Muscle of back (tissue), 13 donors: ENCODE measurements at places on chromosomes 3 and 15.

DNA sequence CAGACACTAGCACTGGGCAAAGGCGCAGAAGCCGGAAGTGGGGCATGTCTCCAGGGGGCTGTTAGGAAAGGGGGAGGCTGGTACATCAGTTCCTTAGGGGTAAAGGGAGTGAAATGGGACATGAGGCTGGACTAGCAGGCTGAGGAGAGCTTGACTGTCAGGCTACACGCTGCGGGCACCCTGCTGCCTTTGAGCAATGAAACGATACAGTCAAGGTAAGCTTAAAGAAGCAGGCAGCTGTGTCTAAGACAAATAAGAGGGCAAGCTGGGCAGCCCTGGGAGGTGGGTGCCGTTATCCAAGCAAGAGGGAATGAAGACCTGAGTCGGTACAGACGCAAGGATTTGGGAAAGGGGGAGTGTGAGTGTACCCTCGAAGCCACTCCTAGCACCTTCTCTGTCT, 51.0 kb upstream of the DCLK3 start:
- DNase-seq, result no peak

GRCh38 chr15:47846876-47847275, 129.6 kb downstream of the SEMA6D start:
- peak; percentile 30 for DNase-seq

DNA sequence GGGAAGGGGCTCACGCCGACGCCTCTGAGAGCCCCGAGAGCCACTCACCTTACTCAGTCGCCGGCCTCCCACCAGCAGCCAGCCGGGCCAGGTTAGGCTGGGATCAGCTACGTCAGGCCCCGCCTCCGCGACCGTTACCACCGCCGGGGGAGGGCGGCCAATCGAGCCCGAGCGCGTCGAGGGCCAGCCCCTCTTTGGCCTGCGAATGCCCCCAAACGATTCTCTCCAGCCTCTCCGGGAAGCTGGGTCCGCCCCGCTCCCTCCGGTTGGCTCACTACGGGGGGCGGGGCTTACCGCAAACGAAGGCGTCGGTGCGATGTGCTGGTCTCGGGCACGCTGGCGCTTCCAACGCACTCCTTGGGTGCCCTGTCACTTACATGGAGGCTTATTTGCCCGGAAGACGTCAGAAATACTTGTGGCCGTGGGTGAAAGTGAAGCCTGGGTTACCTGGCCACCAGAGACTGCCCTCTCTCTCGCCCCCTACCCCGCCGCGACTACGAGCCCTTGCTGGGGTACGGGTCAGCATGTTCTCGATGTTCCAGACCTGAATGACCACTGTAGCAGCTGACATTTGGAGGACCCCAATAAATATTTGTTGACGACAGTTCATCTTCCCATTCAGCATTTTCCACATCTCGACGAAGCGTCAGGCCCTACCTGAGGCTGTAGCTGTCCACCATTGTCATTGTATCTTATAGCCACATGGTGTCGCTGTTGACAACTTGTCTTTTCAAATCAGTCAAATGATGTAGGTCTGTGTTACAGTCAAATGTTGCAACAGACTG, at the start of gene CEP70:
TSS of gene CEP70 (minus strand) at position 111 of the 785 bp plus-strand sequence. CDS start 21,333 bp downstream, outside the sequence.
- peak; percentile 97 for DNase-seq

DNA sequence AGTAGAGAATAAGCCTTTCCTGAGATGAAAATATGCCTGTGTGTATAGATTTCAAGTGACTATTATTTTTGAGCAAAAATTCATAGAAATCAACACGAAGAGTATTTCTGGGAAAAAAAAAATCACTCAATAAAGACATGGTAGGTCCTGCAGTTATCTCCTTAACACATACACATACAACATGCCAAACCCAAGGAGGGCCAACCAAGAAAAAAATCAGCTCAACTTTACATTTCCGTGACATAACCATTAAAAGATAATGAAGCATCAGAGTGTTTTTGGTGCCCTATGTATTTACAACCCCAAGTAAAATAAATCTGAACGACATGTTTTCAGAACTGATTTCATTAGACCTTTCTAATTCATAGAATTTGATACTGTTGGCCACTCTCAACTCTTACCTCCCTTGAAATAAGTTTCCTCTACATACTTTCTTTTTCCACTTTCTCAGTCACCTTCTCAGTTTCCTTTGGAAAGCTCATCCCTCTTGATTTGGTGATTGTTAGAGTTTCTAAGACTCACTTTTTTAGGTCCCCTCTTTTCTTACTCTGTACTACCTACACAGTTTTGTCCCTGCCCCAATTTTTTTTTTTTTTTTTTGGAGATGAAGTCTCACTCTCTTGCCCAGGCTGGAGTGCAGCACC, 162.3 kb downstream of the TBL1XR1 start:
- DNase-seq, result no peak

DNA sequence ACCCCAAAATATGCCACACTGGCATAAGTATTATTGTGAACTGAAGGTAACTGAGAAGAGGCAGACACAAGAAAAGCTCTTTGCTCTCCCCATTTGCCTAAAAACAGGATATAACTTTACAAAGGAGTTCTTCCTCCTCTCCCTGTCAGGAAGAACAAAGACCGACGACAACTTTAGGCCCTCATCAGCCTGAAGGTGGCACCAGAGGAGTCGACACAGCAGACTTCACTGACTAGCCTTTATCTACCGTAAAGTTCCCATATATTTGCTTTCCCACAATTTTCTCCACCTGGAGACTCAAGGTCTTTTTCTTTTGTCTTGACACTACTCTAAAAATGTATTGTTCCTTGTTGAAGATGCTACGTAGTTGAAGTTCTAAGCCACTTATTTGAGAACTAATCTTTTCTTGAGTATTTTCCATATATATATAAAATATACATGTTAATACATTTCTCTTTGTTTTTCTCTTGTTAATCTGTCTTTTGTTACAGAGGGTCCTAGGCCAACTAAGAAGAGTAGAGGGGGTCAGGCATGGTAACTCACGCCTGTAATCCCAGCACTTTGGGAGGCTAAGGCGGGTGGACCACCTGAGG, 16.2 kb upstream of the XIRP1 start:
- DNase-seq, result no peak

DNA sequence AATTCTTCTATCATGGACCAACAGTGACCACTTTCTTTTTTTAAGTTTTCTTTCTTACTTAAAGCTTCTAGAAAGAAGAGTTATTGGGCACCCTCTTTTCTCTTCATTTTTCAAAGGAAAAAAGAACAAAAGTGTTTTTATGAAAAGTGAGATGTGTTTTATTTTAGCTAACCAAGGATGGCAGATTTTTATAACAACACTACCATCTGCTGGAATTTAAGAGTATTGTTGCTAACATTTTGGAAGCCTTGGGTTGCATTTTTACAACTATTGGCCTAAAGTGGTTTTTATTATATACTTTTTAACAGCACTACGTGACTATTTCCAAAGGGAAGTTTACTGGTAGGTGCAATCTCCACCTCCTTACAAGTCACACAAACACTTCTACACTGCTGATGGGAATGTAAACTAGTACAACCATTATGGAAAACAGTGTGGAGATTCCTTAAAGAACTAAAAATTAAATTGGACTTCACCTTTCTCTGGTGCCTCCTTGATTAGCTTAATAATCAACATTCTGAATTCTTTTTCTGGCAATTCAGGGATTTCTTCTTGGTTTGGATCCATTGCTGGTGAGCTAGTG, 237.7 kb upstream of the AGTR1 start:
- DNase-seq, result no peak

DNA sequence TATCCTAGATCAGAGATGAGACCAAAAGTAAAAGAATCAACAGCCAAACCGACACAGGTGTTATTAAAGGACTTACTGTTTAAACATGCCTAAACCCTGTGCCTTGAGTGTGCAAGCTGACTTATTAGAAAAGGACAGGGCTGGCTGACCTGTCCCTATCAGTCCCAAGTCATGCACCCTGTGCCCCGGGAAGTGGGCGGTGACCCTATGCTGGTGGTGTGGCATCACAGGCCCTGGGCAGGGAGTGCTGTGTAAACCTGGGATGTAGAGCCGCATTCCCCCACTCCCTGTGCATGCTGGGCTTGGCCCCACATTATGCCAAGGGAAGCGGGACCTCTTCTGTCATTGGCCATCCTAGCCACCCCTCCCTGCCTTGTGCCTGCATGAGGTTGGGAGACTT, 10.6 kb downstream of the DNAJA4 start:
- DNase-seq, result no peak

- no peak for DNase-seq
Measured at GRCh38 chr15:63489352-63489751, 15.0 kb upstream of the USP3 start.

DNA sequence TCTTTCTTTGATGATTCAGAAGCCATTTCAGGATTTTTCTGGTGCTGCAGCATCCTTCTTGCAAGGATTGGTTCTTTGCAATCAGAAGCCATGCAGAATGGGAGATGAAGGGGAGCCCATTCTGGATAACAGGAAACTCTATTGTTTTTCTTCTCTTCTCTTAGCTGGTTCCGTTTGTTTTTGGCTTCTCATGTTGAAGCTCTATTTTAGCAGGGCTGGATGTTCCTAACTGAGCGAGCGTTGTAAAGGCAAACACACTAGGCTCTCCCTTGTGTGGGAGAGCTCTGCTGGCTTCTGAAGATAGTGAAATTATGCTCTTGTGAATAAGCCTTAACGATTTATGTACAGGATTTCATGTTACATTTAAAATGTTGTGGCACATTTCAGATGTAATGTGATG, 8.3 kb downstream of the CACNA1D start:
- DNase-seq, result no peak

DNA sequence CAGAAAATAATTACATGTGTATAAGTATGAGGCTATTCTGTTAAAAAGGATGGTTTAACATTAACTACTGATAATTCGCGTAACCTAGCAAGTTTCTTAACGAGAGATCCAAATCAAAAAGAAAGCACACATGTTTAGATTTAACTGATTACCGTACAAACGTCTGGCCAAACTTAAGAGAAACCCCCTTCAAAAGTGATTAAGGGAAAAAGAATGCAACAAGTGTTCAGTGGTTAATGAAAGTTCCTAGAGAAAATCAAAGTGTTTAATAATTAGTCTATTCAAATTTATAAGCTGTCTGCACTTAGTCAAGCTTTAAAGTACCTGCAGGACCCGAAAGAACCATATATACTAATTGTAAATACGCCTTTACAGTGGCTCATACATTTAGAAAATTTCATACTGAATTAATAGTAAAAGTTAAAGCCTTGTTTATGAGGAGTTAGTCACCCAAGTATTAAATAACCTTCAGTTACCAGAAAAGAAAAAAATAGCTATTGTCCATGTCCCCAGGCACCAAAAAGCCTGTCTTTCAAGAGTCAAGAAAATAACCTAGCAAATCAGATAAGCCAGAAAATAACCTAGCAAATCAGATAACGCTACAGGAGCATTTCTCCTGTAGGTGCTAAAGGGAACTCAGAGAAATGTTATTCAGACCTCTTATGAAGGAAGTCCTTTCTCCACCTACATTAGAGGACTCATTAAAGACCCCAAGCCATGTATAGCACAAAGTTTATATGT, 34.6 kb downstream of the ZNF589 start:
- DNase-seq, result no peak

DNA sequence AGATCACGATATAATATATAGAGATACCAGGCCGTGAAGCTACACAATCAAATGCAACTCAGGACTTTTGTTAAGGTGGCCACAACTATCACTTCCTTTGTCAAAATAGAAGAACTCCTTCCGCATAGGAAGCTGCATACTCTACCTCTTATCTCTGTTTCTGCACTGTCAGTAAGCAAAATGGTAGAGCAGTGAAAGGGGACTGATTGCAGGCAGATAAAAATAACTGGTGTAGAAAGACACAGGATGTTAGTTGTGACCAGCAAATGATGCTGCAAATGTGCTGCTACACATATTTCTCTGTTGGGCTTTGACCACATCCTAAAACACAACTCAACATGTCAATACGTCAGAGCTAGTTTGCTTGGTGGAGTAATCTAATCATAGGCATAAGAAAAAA, 16.3 kb upstream of the TRAT1 start:
- DNase-seq, result no peak

GRCh38 chr15:68367226-68367625, 64.7 kb downstream of the ITGA11 start:
- no peak for DNase-seq

- no peak for DNase-seq
Measured at GRCh38 chr15:92847841-92848240, 52.3 kb upstream of the CHD2 start.

DNA sequence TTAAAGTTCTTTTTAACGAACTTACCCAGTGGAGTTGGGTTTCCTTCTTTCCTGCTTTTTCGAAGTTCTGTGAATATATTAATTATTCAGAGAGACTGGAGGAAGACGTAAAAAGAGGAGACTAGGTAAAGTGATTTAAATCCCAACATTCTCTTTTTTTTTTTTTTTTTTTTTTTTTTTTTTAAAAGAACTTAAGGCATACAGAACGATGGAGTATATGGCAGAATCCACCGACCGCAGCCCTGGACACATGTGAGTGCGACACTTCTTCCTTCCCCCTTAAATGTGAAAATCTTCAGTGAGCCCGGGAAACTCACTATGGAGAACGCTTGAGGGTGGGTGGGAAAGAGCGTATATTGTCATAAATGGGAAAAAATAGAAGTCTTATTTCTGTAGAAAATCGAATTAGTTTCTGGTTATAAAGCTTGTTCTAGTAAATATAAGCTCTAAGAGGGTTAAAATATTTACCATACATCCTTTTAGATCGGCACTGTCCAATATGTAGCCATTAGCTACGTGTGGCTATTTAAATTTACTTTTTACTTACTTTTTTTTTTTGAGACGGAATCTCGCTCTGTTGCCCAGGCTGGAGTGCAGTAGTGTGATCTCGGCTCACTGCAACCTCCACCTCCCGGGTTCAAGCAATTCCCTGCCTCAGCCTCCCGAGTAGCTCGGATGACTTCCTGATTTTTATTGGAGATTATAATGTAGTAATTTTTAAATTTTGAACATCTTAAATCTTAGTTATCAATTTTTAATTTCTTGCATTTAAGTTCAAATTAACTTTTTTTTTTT, 892 bp downstream of the NMD3 start:
- DNase-seq, result peak; percentile 76

- no peak for DNase-seq
Measured at GRCh38 chr3:24019585-24019984, 74.5 kb downstream of the NR1D2 start.

DNA sequence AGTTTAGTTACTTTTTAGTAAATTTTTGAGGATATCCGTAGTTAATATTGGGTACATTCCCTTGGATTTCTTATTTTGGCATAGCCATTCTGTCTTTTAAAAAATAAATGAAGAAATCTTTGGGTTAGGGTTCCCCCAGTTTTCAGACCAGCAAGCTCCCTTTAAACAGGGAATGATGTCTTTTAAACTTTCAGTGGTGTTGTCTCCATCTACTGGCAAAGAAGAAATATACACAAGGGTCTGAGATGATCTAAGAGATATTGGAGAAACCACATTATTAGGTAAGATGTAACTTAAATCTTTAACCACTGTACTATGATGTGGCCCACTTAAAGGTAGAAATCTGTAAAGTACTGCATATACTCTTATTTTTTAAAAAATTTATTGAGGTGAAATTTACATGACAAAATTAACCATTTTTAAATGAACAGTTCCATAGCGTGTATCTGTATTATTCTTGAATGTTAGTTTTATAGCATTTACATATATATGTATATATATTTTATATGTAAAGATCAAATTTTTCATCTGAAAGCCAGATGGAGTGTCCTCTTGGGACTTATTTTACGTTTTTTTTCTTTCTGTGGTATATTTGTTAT, 35.1 kb upstream of the EIF3J start:
- DNase-seq, result peak; percentile 15
